ENCODE measurements at places on chromosomes 3 and 15.

DNA sequence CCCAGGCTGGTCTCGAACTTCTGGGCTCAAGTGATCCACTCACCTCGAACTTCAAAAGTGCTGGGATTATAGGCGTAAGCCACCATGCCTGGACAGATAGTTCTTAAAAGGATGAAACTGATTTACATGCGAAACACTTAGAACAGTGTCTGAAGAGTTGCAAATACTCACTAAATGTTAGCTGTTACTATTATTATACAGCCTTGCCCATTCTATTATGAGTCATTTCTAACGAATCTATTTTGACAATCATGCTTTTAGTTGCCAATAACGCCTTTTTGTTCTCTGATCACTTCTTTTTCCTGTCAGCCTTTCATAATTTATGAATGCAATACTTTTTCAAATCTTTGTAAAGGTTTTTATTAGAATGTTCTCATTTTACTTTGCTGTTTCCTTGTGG, 112.7 kb downstream of the SNRK start:
- DNase-seq = no peak

DNA sequence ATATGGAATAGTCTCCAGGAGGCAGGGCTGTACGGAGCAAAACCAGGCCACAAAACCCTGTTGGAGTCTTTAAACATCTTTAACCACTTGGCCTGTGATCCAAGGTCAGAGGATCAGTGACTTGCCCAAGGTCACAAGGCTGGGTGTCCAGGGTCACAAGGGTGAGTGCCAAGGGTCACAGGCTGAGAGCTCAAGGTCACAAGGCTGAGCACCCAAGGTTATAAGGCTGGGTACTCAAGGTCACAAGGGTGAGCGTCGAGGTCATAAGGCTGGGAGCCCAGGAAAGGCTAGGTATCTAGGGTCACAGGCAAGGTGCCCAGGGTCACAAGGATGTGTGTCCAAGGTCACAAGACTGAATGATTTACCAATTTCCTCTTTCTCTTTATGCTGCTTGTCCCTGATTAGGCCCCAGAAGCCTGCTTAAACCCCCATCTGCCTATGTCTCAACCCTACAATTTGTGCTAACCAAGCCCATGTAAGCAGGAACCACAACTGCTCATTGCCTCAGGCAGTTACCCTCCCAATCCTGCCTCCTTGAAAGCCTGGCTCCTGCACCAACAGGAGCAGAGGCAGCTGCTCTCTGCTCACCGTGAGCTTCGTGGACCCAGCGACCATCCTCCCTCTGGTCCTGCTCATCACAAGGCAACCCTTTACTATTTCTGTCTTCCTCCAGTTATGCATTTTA, 51.5 kb downstream of the MGLL start:
- DNase-seq = no peak

GRCh38 chr15:94670438-94671034, 439.2 kb downstream of the MCTP2 start:
- DNase-seq = no peak

DNA sequence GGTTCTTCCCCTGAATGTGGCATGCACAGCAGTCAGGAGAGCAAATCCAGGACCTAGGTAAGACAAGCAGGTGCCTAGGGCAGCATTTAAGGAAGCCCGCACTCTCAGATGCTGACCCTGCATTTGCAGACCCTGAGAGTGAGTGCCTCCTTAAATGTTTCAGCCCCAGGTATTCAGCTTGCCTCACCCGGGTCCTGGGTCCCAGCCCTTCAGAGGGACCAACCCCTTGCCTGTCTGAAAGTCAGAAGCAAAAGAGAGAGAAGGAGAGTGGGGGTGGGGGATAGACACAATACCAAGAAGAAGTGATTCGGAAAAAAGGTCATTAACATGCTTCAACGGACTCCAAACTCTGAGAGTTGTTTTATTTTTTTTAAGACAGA, 75.0 kb downstream of the MEGF11 start:
- DNase-seq = no peak

DNA sequence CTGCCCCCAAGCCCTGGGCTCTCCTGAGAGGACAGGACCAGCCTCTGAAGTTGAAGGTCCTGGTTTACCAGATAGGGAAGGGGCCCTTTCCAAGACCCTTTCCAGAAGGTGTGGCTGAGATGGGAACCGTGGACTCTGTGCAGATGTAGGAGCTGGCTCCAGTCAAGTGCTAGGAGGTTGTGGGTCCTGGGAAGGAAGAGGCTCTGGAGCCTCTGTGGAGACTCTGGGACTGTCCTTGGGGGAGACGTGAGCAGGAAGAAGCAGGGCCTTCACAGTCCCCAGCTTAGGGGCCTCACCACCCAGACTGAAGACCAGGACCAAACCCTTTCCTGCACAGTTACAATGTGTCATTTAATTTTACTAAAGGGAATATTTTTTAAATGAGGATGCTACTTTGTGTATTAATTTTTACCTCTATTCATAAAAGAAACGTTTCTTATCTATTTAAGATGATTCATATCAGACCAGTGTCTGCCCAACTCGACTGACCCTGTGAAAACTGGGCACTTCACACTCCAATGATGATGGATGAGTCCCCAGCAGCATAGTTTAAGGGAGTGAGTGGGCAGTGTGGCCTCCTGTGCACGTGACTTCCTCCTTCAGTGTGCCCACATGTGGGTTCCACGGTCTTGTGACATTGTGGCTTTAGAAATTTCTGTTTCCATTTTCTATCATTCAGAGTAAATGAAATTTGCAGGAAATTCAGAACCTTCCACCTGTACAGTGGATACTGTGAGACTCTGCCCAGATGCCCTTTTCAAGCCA, 10.9 kb downstream of the CCR5AS start:
- no peak for DNase-seq

DNA sequence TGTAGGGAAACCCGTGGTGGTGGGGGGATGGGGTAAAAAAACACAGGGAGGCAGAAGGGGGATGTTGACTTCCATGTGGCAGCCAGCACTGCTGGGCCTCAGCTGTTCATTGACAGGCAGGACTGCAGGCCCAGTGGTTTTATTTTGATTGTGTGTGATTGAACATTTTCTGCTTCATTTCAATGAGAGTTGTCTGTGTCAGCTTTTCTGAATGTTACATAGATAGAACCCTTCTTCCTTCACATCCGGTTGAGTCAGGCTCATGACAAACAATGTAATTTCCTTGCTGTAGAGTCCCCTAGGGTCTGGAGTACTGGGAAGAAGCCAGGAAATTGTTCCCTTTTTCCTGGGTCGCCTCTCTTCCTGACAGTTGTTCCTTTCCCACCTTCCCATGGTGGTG, 8.2 kb upstream of the RPP25 start:
- DNase-seq = no peak

DNA sequence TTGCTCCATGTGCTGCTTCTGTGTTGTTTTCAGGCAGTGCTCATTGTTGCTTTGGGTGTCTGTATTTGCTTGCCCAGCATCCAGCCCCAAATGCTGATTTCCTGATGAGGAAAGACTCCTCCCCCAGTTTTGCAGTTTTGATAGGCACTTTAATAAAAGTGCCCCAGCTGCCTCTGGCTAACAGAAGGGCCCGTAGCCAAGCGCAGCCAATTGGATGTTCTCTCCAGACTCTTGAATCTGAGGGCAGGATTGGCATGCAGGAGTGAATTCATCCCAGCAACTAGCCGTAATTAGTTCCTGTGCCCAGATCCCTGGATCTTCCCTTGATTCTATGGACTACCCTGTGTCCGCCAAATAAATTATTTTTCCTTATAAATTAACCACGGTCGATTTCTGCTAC, 14.8 kb upstream of the SEMA5B start:
- DNase-seq = no peak

- DNase-seq = peak; percentile 22
Measured at GRCh38 chr3:15331606-15332404, 581 bp downstream of the SH3BP5 start.

DNA sequence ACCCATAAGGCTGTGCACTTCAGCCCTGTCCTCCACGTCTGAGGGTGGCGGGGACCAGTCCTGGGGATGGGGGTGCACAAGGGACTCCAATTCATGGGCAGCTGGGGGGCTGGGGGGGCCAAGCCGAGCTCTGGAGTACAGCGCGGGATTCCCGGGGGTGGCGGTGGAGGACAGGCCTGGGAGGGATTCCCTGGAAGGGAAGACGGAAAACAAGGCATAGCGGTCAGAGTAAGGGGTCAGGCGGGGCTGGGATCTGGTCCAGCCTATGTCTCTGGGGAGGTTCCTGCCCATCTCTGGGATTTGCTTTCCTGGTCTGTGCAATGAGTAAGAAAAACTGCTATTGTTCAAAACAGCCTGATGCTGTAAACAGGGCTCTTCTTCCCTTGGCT, 8.1 kb upstream of the IGDCC3 start:
- DNase-seq = no peak

GRCh38 chr3:119352034-119352609, 57.9 kb downstream of the ARHGAP31 start:
- DNase-seq = no peak

GRCh38 chr3:197023998-197024651, 5.5 kb downstream of the MELTF start:
- DNase-seq = no peak

GRCh38 chr3:53764026-53764775, 82.0 kb downstream of the CHDH start:
- DNase-seq = no peak

DNA sequence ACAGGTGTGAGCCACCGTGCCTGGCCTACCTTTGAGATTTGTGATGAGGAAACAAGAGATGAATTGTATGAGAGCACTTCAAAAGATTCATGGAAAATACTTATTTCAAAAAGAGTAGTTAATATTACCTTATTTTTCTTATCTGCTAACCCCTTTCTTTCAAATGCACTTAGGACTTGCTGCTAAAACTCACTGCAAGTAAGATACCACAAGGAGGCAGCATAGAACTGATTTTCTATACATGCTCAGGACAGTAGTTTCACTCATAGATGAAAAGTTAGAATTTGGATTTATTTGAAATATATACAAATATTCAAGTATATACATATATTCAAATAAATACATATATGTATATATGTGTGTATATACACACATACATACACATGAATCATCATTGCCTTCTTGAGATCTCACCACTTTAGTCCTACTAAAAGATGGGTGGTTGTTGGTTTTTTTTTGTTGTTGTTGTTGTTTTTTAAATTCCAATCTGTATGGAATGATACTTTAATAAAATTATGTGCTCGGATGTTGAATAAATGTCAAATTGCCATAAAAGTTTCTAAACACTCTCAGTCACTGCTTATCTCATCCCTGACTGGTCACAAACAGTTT, 2.4 kb downstream of the CCNDBP1 start:
- no peak for DNase-seq

- DNase-seq = no peak
Measured at GRCh38 chr15:99187936-99188335, 61.4 kb downstream of the TTC23 start.

DNA sequence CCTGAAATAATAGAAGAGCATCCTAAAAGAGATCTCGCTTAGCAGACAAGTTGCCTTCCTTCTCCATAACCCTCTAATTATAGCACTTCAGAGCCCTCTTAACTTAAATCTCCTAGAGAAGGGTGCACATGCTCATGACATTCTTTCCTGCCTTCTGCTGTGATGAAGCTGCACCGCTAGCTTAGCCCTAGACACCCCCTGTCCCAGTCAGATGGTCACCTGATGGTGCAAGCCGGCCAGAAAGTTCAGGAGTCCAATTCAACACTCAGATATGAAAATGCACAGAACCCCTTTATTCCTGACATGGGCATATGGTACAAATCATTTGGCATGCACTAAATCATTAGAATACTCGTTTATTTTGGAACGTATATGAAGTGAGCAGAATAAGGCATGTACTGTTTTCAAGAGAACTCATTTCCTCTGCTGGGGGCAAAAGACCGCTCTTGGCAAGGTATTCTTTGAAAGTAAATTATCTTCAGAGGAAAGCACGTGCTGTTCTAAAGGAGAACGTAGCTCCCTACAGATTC, 420.4 kb upstream of the PROK2 start:
- DNase-seq = no peak

- DNase-seq = no peak
Measured at GRCh38 chr15:40150163-40150925, 10.5 kb upstream of the BUB1B start.

- no peak for DNase-seq
Measured at GRCh38 chr3:12656193-12656592, 7.7 kb downstream of the RAF1 start.

- no peak for DNase-seq
Measured at GRCh38 chr3:184780981-184781515, 30.9 kb upstream of the VPS8 start.

- DNase-seq = no peak
Measured at GRCh38 chr15:97567411-97567810, 393.1 kb upstream of the ARRDC4 start.

GRCh38 chr3:45139372-45140140, 6.6 kb downstream of the CDCP1 start:
- DNase-seq = no peak

- no peak for DNase-seq
Measured at GRCh38 chr15:64892847-64893403, 18.8 kb upstream of the ANKDD1A start.

DNA sequence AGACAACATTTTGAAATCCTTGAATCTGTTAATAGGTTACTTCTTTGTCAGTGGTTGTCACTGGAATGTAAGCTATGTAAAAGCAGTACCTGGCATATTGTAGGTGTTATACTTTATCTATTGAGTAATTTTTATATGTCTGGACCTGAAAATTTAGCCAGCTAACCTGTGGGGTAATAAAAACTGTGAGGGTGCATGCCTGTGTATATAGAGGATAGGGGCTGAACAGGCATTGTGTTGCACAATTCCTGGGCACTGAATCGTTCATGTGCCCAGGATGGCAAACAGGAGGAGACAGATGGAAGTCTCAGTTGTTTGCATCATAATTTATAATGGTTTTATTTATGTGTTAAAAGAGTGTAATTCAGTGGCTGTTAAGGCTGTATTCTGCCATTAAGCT, 67.1 kb downstream of the ARMC8 start:
- DNase-seq = no peak

Data from stimulated activated CD8-positive, alpha-beta memory T cell treated with anti-CD3 and anti-CD28 coated beads, Interleukin-4, amount 100 ng/mL, for 24 hours (primary cell).